ENCODE measurements at places on chromosomes 4 and X.

DNA sequence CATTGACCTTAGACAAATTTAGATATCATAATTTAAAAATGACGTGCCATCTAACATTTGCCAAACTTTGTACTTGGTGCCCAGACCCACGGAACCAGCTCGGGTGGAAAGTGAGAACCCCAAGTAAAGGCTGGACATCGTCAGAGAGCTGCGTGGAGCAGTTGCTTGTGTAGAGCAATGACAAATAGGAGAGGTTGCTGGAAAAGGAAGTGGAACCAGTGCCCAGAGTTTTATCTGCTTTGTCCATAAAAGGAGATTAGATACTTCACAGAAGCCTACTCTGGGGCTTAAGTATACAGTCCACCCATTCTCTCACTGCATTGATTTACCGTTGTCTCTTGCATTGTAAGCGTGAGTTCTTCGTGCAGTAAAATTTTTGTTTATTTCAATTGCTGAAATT lies 5.4 kb upstream of the TBC1D1 start:
- no peak for DNase-seq

DNA sequence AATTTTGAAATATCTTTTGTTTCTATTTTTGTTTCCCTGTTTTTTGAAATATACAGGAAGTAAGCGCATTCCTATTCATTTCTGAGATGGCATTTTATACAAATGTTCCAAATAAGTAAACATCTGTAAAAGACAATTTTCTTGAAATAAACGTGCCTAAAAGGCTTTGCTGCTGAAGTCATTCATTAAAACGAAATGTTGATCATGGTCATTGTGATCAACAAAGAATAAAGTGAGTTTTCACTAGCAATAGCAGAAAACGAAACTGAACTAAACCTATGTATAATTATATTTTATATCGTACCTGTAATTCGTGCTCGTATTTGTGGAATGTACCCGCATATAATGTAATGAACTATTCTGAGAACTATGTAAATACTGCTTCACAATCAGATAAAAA lies 221.2 kb downstream of the MGST2 start:
- DNase-seq, result no peak

- DNase-seq, result peak; percentile 89
These were observed 121.3 kb downstream of the PRDM5 start for GRCh38 chr4:120801137-120801758.

DNA sequence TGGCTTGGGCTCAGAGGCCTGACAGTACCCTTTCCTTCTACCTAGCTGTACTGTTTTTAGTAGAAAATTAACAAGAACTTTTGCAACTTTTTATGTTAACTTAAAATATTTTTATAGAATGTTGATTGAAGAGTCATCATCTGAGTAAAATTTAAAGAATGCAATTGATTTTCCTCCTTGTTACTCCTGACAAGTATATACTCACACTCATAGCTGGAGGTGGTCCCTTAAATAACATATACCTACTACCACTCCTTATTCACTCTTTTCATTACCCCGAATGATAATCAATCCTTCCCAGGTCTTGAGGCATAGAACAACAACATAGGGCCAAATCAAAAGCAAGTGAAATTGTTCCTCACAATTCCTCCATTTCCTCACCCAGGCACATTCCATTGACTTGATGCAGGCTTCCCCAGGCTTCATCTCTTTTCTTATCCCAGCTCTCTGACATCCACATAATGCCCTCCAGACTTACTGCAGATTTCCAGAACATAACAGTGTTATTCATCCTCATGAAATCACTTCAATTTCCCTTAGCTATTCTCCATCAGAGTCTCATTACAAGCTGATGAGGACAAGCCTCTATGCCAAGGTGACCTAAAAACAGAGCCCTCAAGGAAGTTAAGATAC lies 73.2 kb upstream of the ANXA10 start:
- peak; percentile 61 for DNase-seq

GRCh38 chrX:139020801-139021200 lies 309.3 kb upstream of the FGF13 start:
- no peak for DNase-seq

DNA sequence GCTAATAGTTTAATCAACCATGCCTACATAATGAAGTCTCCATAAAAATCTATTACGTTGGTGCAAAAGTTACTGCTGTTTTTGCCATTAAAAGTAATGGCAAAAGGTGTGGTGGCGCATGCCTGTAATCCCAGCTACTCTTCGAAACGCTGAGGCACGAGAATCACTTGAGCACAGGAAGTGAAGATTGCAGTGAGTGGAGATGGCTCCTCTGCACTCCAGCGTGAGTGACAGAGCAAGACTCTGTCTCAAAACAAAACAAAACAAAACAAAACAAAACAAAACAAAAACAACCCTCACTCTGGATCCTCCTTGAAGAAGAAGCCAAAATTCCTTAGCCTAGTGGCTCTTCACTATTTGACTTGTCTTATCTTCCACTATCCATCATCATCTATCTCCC lies 78.0 kb downstream of the MSN start:
- DNase-seq, result no peak

DNA sequence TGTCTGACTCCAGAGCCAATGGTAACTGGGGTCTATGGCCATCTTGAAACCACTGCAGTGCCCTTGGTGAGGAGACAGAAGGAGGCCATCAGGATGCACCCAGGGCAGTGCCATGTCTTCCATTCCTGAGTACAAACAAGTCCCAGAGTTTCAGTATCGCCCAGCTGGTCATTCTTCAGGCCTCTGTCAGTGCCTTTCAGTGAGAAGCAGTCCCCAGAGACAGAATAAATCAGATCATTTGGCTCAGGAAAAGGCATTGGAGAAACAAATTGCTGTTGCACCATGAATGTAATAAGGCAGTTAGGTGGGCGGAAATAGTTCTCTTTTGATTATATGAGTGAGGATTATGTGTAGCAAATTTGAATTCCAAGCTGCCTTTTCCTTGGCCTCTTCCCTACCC lies 21.3 kb downstream of the ADGRG4 start:
- DNase-seq, result no peak

DNA sequence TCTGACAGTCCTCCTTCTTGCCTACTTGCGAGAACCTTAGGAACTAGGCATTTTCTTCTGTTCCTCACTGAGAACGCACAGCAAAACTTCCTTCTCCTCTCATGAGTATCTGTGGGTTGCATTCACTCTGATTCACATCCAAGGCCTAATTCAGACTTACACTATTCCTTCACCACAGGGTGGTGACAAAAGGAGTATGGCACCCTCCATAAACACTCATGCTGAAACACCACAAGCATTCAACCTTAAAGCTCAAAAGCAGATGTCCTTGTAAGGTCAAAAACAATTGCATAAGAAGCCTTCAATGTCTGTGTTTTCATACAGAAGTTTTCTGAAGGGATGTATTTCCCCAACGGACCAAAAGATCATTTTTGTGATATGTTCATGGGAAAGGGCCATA lies 147.3 kb downstream of the CORIN start:
- DNase-seq, result no peak

- no peak for DNase-seq
These were observed 238.9 kb downstream of the PALLD start for GRCh38 chr4:168735735-168736134.

GRCh38 chrX:134362560-134363089 lies 97.3 kb upstream of the HPRT1 start:
- no peak for DNase-seq

- no peak for DNase-seq
These were observed 137.9 kb downstream of the ANK2 start for GRCh38 chr4:113187358-113187757.

DNA sequence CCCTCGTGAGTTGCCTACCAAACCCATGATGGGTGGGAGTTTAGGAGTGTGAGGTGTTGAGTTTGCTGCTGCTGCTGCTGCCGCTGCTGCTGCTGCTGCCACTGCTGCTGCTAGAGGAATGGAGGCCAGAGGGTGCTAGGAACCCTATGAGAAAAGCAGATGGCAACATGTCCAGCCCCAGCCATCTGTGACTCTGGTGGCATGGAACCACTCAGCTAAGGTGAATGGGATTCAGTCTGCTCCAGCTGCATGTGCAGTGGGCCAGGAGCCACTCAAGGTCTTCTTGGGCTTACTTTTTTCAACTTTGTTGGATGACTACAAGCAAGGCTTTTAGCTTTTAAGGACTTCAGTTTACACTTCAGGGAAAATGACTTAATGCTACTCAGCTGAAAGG lies 103.8 kb downstream of the RTL5 start:
- no peak for DNase-seq

DNA sequence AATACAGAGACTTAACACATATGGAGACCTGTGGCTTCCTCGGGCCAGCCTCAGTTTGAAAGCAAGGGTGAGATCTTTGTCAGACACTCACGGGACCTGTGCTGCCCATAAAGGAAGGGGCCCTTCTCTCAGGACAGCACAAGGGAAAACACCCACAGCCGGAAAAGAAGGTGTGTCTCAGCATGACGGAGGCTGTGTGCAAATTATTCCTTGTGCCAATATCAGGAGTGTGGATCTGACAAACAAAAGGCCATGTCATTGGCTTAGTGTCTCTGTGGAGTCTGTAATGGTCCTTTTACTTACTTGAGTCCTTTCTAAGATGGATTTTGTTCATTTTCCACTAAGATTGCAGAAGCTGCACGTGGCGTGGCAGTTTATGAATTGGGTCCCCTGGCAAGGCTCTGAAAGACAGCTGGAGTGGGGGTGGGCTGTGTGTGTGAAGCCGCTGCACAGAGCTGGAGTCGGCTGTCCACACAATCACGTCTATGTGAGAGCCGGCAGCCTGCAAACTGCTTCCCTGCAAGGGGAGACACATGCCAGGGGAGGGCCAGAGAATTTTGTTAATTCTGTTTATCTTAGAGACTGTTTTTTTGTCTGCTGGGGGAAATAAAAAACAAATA lies 1.9 kb downstream of the ENPP6 start:
- DNase-seq, result no peak

DNA sequence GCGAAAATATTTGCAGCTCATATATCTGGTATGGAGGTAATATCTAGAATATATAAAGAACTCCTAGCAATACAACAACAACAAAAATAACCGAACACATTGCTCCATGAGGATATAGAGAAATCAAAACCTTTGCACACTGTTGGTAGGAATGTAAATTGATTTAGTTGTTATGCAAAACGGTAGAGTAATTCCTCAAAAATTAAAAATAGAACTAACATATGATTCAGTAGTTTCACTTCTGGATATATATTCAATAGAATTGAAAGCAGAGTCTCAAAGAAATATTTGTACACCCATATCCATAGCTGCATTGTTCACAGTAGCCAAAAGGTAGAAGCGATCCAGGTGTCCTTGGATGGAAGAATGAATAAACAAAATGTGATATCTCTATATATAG lies 203.0 kb upstream of the CNKSR2 start:
- DNase-seq, result no peak

DNA sequence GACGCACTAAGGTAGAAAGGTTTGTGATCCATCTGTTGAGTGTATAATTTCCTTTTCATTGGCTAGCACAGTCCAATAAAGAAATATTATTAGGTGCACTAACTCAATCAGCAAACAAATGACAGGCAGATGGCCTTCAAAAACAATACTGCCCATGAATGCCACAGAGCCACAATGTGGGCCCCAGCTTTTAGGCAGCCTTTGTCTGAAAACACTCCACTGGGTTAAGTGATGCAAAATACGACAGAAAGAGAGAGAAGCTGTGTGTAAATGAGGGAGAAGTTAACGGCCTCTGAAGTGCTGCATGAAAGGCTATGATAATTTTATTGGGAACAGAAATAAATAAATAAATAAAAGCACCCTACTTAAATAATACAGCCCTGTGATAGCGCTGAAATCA lies 274.6 kb downstream of the NKX6-1 start:
- no peak for DNase-seq

DNA sequence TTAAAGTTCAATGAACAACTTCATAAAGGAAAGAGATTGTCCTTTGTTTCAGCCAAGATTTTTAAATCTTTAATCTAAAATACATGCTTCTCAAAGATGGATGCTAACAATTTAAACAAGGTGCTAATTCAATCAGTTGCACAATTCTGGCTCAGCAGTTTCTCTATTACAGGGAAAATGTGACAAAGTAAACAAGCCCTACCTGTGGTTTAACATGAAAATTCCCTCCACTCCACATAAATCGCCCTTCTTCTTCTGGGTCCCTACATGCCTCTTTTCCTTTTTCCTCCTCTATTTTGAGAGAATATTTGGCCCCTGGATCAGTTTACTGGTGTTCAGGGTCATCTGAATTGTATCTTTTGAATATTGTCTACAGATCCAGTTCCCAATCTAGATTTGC lies 80.6 kb downstream of the FRYL start:
- no peak for DNase-seq

DNA sequence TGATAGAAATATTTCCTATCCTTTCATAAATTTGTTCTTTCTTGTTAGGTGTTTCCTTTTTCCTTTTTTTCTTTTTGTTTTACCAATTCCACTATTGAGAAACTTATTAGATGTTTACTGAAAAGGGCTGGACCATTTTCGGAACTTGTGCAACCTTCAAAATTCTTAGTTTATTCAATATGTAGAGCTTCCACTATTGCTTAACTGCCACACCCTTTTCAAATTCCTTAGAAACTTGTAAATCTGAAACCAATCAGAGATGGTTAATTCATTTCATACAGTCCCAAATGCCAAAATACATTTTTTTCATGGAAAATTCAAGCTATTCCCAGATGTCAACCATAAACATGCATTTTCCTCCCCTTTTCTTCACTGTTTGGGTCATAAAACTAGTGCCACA lies 66.1 kb upstream of the SLC39A8 start:
- DNase-seq, result no peak

DNA sequence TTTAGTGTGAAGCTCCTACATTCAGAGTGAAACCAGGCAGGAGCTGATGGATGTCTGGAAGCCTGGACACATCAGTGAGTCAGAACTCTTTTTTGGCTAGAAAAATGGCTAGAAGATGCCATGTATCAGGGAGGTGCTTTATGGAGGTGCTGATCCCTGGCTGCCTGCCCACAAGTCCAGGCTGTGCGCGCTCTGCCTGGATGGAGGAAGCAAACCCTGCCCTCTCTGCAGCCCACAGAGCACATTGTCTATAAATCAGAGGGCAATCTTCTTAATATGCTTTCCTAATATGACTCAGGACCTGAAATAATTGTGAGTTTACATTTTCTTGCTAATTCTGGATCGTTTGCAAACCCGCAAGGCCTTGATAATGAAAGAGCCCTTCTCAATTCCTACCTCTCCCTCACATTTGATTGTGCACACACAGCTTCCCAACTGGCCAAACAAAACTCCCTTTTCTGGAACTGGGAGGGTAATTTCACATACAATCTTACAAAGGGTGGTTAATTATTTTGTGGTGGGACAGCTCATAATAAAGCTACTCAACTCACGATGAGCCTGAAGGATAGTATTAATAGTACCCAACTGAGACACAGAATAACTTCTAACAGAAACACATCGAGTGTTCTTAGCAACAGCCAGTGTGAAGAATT lies 11.7 kb downstream of the MFAP3L start:
- DNase-seq, result no peak

DNA sequence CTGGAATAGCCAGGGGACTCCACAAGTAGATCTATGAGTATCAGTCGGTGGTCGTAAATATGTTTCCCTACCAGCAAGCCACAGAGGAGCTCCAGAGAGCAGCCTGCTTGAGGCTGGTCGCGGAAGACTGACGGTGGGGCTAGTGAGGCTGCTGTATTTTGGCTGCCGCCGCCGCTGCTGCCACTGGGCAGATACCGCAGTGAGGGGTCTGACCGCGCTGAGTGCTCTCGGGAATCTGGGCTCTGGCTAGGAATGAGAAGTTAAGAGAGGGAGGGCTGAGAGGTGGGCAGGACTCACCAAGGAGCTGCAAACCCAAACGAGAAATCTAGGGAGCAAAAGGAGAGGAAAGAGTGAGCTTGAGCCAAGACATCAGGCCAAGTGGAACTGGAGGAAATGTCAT lies at the start of gene EXOC1L:
TSS of gene EXOC1L (plus strand) at position 157 of the 400 bp plus-strand sequence. CDS start at position 394, 237 bp downstream.
- DNase-seq, result no peak

- no peak for DNase-seq
These were observed 372.2 kb downstream of the INPP4B start for GRCh38 chr4:142473960-142474338.
